NCI-H446 (cell line): ENCODE measurements at places on chromosomes 7 and 10.

- DNase-seq, result no peak
These were observed 7.3 kb upstream of the ASB4 start for GRCh38 chr7:95478272-95479037.

DNA sequence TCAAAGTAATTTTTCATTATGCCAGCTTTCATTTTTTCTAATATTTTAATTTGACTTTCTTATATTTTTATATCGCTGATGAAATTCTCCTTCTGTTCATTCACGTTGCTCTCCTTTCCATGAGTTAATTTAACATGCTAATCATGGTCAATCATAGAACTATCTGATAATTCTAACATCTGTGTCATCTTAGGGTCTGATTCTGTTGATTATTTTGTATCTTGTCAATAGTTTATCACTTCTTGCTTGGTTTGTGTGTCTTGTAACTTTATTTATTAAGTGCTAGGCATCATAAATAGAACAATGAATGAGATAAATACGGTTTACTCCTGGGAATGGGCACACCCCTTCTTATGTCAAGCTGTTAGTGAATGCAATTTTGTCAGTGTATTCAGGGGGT, 11.0 kb downstream of the TCERG1L start:
- no peak for DNase-seq

DNA sequence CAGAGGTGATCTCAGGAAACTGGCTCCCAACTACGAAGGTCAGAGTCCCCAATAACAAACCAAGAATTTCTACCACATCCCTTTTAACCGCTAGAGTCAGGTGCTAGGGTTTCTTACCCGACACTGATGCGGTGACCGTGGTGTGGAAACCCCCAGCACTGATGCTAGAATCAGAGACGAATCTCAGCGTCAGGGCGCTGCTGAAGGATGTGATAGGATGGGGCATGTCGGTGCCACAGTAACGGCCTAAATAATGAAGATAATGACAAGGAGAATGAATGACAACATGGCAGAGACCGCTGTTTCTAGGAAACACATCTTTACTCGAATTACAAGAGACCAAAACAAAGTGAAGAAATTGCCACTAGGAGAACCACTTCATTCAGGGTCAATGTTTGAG, 131.1 kb upstream of the RSU1 start:
- no peak for DNase-seq

DNA sequence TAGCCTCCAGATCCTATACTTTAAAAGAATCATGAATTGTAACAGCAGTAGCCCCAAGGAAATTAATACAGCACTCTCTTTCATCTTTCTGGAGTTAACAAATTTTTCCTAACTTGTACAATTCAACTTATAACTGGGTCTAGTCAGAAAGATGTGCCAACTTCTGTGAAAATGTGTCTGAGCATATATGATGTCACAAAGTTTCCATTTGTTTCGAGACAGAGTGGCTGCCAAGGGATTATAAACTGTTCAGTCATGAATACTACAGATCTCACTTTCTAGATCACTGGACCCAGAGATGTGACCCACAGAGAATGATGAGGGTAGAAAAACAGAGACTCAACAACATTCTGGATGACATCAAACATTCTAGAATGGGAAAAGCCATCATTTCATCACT, 249.2 kb upstream of the PHF14 start:
- DNase-seq, result no peak

GRCh38 chr7:156063241-156063810, 251.1 kb upstream of the SHH start:
- no peak for DNase-seq
